Spinal cord (tissue), 10 donors: ENCODE measurements at places on chromosomes 1 and 21. TPM values are rescaled to one million over a fixed set of nuclear protein-coding genes. Genes with fewer than 3 reads are reported as not detected.

The ATAD3C gene
- 0.72 TPM for total RNA-seq

The ZNF593OS gene
- not detected for total RNA-seq

The CR1 gene
- total RNA-seq, result 4.0 TPM

The CXADR gene
- total RNA-seq, result 81.1 TPM

The FCRLB gene
- total RNA-seq, result 0.88 TPM

The DPYD gene
- 25.5 TPM for total RNA-seq

The ALDH4A1 gene
- 17.6 TPM for total RNA-seq
